ENCODE measurements at places on chromosomes 12 and 14. TPM values are rescaled to one million over a fixed set of nuclear protein-coding genes. Genes with fewer than 3 reads are reported as not detected.

ITGB7 gene
- 0.32 TPM for total RNA-seq

INSM2 gene
- not detected for total RNA-seq

DNA sequence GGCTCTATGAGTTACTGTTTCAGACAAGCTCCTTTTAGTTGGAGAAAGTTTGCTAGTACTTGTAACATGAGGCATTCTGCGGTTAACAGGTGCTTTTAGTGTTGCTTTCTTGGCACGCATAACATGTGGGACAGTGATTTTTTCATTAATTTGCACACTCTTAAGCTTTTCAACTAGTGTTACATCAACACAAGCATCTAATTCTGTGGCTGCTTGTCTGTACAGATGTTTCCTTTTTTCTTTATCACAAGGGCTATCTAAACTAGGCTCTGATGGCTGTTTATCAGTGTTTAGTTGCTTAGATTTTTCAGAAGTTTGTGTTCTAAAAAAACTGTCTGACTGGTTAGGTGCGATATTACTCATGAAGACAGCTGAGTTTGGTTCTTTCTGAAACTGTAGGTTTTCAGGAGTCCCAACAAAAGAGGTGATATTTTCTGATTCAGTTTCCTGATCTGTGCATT lies 120.1 kb downstream of the RALGAPA1 start:
- no peak for DNase-seq

SLC41A2 gene
- 9.7 TPM for total RNA-seq

RAB35 gene
- 20.8 TPM for total RNA-seq

SYNE3 gene
- 5.2 TPM for total RNA-seq
